Stimulated activated CD8-positive, alpha-beta memory T cell treated with anti-CD3 and anti-CD28 coated beads, Interleukin-12 subunit alpha, Interleukin-12 subunit beta, amount 100 ng/mL, for 4 hours (primary cell): ENCODE measurements at places on chromosomes 7 and 10.
A peak's percentile ranks its signal among the peaks of the same experiment; 100 is the strongest.

- peak; percentile 45 for DNase-seq
Measured at GRCh38 chr7:138460649-138461607, 869 bp downstream of the TRIM24 start.

GRCh38 chr10:1559311-1559710 is 178.0 kb downstream of the ADARB2 start:
- no peak for DNase-seq

DNA sequence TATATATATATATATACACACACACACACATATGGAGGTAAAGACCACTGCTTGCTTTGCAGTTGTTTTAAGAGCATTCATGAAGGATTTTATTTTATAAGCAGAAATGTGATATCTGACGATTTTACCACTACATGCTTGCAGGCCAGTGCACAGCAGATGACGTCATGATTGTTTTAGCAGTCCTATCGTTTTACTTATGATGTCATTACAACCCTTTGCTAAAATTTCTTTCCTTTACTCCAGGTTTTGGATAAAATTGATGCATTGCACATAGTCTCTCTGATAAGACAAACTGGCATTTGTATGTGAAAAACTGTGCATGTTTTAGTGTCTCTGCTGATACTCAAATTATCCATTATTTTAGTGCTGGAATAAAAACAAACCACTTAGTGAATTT is 9.2 kb downstream of the EGFR start:
- DNase-seq = no peak

DNA sequence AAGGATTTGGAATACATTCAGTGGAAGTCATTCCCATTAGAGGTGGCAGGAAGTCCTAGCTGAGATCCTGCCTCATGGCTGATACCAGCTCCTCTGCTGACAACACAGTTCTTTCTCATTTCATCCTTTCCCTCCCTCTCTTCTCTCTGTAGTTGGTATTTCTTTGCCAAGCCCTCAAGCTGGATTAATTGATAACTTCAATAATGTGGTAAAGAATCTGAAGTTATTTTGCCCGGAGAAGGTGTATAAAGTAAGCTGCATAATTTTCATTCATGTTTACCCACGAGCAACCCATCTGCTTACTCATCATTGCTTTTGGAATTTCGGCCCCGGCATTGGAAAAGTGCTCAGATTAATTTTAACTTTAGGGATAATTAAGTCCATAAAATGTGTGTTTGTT is 85.2 kb upstream of the PLPP4 start:
- no peak for DNase-seq

- DNase-seq = no peak
Measured at GRCh38 chr10:95277614-95278013, 13.2 kb downstream of the PDLIM1 start.

- DNase-seq = no peak
Measured at GRCh38 chr7:116354171-116354545, 143.8 kb downstream of the TES start.

DNA sequence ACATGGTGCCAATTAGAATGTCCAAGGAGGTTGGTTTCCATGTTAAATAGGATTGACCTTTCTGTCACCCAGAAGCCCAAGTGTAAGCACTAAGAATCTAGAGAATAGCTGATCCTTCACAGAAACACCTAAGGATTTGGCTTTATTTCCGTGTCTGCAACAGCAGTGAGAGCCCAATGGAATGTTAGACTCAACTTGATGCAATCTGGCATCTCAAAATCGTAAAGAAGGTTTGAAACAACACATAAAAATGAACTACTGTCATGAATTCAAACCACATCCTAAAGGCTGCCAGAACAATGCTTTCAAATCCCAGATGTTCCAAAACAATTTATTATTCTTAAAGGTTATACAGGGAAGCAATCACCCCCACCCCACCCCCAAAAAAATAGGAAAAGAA is 18.6 kb downstream of the PPP1R3C start:
- no peak for DNase-seq

GRCh38 chr10:109430043-109430760 is 493.1 kb downstream of the XPNPEP1 start:
- DNase-seq = no peak

DNA sequence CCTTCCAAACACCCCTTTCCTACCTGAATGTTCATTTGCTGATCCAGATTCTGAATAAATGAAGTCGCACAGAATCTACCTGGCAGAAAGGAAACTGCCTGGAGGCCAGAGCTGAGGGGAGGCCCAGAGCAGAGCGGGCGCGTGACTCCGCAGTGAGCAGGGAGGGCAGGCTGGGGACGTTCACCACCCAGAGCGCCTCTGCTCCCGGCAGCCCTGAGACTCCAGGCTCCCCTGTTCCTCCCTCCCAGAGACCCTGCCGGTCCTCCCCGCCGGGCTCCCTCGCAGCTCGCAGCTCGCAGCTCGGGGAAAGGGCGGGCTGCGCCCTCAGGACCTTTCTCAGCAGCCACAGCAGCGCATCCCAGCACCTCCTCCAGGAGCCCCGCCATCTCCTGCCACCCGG is 176.7 kb upstream of the ZNF32 start:
- no peak for DNase-seq

- peak; percentile 77 for DNase-seq
Measured at GRCh38 chr7:4681886-4682620, at the start of gene FOXK1. Gene FOXK1 (plus strand): TSS chr7:4682295. CDS start chr7:4682309, 14 bp downstream.

- no peak for DNase-seq
Measured at GRCh38 chr7:22962775-22963350, 51.1 kb downstream of the HYCC1 start.

- no peak for DNase-seq
Measured at GRCh38 chr10:6161921-6162320, 40.8 kb upstream of the PFKFB3 start.

DNA sequence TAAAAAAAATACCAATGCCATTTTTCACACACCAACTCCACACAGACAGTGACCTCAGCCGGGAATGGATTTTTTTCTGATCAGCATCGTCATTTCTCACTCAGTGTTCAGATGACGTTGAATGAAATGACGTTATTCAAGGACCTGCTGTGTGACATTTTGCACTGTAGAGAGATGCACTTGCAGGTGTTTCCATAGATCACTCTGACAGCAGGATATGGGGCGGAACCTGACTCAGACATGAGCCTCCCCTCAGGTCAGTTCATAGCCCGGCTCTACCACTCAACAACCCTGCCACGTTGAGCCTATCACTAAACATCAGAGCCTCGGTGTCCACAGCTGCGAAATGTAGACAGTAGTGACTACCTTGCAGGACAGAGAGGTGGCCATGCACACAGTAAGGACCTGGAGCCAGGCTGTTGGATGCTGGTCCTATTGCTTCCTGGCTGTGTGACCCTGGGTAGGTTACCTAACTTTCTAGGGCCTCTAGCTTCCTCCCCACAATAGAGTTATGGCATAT is 41.4 kb upstream of the ANTXRL start:
- DNase-seq = no peak

DNA sequence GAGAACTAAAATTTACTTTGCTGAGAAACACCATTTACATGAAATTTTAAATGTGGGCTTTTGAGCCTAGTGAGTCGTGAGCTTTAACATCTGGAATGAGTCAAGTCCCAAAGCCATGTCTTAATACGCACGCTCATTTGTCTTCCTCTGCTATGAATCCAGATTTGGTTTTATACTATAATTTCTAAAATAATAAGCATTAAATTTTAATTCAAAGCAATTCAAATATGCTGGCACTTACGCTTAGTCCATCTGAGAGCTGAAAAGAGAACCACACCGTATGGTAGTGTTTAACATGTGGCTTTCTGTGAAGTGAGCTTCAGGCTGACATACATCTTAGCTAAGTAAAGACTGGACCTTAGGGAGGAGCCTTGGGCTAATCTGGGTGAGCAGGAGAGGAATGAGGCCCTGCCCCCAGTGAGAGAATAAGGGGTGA is 52.2 kb downstream of the CUBN start:
- DNase-seq = no peak

DNA sequence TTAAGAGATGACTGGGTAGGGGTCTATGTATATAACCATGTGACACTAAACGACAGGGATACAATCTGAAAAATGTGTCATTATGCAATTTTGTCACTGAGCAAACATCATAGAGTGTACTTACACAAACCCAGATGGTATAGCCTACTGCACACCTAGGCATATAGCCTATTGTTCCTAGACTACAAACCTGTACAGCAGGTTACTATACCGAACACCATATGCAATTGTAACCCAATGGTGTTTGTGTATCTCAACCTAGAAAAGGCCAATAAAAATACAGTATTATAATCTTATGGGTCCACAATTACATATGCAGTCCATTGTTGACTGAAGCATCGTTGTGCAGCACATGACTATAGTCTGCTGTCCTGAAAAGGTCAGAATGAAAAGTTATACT is 22.9 kb downstream of the STRIP2 start:
- DNase-seq = no peak

DNA sequence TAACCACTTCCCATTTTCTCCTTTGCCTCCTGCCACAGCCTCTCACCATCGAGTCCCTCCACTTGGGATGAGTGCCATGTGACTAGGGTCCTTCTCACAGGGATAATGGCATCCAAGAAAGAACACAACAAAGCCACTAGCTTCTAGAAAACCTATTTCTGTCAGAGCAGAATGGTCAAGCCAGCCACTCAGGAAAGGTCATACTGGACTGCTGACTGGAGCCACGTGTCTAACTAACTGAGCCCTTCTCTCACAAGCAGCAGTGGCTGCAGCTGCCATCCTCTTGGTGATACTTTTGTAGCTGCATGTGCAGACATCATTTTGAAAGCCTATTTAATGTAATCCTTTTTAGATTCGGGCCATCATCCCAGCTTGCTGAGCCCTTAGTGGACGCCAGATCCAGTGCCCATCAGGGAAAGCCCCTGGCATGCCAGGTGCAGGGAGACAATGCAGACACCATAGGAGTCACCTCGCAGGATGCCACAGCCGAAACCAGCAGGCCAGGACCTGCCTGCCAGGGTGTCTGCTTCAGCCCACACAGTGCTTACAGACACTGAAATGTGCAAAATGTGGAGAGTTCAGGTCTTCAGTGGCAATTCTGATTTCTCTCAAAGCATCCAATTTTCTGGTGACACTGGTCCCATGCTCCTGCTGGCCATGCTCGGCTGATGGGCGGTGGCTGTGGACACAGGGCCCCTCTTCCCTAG is 98.3 kb upstream of the DDC start:
- no peak for DNase-seq

DNA sequence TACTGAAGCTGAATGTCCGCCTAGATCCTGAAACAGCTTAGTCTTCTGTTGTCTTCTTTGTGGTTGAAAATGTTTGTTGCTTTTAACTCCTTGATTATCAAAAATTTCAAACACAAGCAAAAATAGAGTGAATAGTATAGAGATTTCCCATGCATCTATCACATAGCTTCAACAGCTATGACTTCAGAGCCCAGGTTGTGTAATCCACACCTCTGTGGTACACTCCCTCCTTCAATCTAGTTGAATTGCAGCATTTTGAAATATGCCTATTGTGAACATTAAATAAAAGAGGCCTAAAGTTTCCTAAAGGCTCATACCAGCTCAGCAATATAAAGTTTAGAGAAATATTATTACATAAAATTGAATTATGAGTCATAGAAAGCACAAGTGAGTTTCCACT is 204.7 kb upstream of the HDAC9 start:
- DNase-seq = no peak

DNA sequence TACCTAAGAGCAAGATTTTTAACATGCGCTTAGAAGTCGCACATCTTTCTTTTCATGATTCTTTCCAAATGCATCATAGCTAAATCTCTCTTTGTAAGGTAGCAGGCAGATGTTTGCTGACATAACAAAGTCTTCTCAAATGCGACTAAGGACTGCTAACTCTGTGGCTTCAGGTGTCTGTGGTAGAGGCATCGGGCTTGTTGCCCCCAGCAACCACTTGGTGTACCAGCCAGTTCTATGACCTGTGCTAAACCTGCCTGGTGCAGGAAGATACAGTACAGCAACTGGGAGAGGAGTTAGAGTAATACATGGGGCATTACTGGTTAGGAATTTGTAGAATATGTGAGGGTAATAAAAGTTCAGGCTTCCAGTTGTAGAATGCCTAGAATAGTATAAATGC is 654.1 kb downstream of the NRG3 start:
- no peak for DNase-seq

- no peak for DNase-seq
Measured at GRCh38 chr10:106402458-106402857, 762.0 kb downstream of the SORCS1 start.

GRCh38 chr7:24169077-24169624 is 114.8 kb upstream of the NPY start:
- DNase-seq = no peak

- DNase-seq = no peak
Measured at GRCh38 chr7:5426226-5426475, 2.5 kb upstream of the TNRC18 start.

GRCh38 chr7:151404216-151405011 is 5.4 kb downstream of the WDR86 start:
- no peak for DNase-seq

DNA sequence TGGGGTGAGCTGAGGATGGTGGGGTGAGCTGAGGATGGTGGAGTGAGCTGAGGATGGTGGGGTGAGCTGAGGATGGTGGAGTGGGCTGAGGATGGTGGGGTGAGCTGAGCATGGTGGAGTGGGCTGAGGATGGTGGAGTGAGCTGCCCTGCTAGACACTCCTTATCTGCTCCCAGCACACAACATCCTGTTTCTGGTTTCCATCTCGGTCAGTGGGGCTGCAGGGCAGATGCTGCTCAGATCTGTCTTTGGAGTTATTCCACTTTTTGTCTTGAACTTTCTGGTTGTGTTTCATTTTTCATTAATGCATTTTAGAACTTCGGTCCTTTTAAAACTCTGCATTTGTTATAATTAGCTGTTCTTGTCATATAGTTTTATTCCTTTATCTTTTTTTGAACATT is 67.9 kb upstream of the ANTXRL start:
- no peak for DNase-seq

- DNase-seq = no peak
Measured at GRCh38 chr10:121791761-121792160, 136.1 kb downstream of the ATE1 start.

DNA sequence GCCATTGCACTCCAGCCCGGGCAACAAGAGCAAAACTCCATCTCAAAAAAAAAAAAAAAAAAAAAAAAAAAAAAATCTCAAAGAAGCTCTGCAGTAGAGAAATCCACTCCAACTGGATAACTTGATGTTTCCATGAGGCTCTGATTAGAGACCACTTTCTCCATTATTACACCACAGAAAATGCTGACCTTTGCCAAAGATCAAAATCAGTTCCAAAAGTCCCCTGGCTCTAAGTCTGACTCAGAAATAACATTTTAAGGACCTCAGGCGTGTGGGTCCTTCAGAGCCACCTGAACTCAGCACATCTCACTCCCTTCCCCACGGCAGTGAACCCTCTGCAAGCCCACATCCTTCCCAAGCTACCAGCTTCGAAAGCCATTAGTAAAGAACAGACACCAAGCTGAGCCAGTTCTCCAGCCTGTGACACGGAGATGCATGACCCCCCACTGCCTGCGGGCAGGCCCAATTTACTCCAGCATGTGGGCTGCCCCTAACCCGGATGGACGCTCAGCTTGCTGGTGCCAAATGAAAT is 13.8 kb upstream of the TMEM120A start:
- no peak for DNase-seq
